SJSA1 (cell line): ENCODE measurements at places on chromosomes 5 and 9.
A peak's percentile ranks its signal among the peaks of the same experiment; 100 is the strongest.

- no peak for DNase-seq
These were observed 2001.9 kb upstream of the C9orf72 start for GRCh38 chr9:29575219-29575618.

DNA sequence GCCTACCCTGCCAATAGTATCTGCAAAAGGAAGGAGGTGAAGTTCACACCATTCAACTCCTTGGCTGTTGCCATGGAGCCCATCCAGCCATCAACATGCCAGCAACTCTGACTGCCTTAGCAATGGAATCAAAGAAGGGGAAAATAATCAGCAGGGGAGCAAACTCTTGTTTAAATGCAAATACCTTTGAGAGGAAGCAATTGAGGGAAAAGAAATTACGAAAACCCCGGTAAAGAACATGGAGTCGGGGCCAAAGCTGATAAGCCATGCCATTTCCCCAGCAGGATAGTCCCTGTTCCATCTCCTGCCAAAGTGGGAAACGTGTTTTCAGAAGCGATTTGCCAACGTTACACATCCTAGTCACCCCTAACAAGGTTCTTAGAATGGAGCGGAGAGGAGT, 69.0 kb downstream of the MFAP3 start:
- no peak for DNase-seq

GRCh38 chr5:8317335-8317734, 448.4 kb downstream of the MTRR start:
- no peak for DNase-seq

- DNase-seq: peak; percentile 33
These were observed 77.0 kb downstream of the GNAQ start for GRCh38 chr9:77954666-77955015.

GRCh38 chr5:157915638-157916037, 56.7 kb upstream of the CLINT1 start:
- DNase-seq: no peak

GRCh38 chr5:134099288-134099872, 15.1 kb upstream of the TCF7 start:
- DNase-seq: no peak

GRCh38 chr5:180847026-180847425, 14.1 kb downstream of the ZFP62 start:
- no peak for DNase-seq

GRCh38 chr5:57033503-57033902, 81.6 kb upstream of the MIER3 start:
- no peak for DNase-seq

DNA sequence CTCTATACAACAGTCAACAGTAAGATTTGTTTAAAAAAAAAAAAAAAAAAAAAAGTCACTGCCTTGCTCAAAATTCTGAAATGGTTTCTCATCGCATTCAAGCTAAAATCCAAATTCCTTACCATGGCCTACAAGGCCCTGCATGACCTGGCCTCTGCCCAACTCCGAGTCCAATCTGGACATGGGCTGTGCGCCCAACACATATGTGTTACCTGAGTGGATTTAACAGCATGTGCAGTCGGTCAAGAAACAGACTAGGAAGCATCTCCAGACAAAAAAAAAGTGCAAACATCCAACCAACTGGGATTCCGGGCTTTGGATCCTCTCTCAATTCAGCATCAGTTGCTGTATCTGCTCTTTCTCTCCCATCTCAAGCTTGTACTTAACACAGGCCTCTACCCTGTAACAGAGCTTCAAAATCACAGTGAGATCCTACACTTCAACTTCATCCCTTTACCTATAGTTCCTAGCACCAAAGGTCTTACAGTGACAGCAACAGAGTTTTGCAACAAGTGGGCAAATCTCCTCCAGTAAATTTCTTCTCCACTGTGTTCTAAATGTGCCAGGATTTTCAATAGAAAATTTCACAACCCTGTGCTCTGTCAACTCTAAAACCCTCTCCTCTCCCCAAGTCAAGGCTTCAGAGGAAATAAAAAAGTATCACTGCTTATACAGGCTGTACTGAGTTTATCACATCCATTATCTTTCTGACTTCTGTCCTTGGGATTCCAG, 19.6 kb downstream of the ZNF608 start:
- no peak for DNase-seq

DNA sequence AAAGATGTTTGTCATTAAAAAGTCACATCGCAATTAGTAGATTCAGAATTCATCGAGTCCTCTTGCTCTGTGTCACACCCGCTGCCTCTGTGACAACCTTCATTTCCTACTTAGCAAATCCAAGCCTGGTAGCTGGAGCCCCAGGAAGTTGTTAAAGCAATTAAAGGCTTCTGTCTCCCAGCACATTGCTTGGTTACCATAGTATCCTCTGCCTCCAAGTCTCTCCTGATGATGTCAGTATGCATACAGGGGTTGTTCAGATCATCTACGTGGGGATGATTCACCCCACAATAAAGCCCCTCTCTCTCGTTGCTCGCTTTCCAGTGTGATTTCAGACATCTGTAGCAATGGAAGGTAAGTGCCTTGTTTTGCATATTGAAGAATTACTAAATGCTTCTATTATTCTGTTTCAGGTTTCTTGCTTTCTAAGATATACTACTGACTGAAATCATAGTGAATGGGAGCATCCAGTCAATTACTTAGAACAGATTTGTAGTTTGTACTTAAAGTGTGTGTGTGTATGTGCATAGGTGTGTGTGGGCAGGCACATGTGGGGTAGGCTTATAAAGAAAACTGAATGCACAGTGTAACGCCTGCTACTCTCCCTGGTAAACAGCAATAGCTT, 52.9 kb downstream of the PAM start:
- DNase-seq: no peak

- DNase-seq: no peak
These were observed 45.4 kb downstream of the RAB14 start for GRCh38 chr9:121156263-121156731.

- no peak for DNase-seq
These were observed 632 bp downstream of the DPM2 start for GRCh38 chr9:127937056-127937387.

- no peak for DNase-seq
These were observed 76.3 kb downstream of the FOCAD start for GRCh38 chr9:20760246-20760891.

DNA sequence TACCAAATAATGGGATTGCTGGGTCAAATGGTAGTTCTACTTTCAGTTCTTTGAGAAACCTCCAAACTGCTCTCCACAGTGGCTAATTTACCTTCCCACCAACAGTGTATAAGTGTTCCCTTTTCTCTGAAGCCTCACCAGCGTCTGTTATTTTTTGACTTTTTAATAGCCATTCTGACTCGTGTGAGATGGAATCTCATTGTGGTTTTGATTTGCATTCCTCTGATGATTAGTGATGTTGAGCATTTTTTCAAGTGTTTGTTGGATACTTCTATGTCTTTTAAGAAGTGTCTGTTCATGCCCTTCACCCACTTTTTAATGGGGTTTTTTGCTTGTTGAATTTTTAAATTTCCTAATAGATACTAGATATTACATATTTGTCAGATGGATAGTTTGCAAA, 28.4 kb upstream of the SUSD1 start:
- peak; percentile 84 for DNase-seq

DNA sequence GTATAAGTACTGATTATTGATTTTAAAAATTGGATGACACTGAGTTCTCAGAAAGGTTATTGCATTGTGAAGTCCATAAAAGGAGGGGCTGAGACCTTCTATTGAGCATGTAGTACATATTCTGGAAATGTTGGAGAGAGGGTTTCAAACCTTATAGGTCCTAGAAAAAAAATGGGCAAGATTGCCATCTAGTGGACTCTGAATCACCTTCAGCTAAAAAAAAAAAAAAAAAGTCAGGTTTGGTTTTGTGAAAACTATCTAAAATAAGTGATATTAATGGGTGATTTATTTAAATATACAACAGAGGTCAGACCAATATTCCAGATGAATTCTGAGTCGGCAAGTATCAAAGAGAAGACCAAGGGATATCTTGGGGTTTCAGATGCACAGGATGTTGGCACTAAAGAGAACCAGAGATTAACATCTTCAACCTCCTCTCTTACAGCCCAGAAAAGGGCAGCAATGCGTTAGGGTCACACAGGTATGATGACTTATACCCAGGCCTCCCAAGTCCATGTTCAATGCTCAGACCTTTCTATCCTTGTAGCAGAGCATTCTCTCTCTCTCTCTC, 109.8 kb upstream of the NMUR2 start:
- DNase-seq: no peak

DNA sequence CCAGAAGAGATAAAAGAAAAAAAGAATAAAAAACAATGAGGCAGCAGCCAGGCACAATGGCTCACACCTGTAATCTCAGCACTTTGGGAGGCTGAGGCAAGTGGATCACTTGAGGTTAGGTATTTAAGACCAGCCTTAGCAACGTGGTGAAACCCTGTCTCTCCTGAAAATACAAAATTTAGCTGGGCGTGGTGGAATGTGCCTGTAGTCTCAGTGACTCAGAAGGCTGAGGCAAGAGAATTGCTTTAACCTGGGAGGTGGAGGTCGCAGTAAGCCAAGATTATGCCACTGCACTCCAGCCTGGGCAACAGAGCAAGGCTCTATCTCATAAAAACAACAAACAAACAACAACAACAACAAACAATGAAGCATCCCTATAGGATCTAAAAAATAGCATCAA, 121.5 kb downstream of the HMHB1 start:
- no peak for DNase-seq

- DNase-seq: no peak
These were observed 34.8 kb upstream of the DENND1A start for GRCh38 chr9:123964761-123965160.

DNA sequence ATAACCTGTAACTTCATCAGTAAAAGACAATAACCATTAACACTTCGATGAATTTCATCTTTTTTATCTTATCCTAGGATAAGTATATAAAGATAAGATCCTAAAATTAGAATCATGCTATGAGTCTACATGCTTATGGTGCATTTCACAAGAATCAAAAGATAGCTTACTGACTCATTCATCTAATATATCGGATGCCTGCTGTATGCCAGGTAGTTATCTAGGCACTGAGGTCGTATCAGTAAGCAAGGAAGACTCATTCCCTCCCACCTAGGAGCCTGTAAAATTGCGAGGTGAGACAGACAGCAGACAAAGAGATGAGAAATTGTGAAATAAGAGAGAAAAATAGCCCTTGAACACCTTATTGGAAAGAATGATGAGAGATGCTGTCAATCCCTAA, 240.6 kb upstream of the ADAMTSL1 start:
- no peak for DNase-seq

DNA sequence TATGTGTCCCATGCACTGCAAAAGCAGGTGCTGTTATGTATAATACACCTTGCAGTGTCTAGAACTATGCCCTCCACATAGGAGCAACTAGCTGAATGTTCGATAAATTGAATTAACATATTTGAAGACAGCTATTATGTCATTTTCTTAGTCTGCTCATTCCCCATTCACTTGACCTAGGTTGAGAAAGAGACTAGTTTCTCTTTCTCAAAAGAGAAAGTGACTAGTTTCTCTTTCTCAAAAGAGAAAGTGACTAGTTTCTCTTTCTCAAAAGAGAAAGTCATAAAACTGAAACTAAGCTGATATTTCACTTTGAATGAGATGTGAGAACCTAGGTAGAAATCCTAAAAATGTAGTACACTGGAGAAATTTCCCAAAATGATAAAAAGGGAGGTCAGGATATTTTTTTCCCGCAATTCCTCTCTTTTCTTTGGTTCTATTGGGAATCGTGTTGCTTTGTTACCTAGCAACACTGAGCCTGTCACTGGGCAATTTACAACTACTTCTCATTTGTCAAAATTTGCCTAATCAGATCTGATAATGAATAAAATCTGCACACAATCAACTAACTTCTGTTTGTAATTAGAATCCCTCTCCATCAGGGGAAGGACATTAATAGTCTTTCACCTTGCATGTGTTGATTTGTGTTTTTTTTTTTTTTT, 132.0 kb upstream of the GRIA1 start:
- no peak for DNase-seq

DNA sequence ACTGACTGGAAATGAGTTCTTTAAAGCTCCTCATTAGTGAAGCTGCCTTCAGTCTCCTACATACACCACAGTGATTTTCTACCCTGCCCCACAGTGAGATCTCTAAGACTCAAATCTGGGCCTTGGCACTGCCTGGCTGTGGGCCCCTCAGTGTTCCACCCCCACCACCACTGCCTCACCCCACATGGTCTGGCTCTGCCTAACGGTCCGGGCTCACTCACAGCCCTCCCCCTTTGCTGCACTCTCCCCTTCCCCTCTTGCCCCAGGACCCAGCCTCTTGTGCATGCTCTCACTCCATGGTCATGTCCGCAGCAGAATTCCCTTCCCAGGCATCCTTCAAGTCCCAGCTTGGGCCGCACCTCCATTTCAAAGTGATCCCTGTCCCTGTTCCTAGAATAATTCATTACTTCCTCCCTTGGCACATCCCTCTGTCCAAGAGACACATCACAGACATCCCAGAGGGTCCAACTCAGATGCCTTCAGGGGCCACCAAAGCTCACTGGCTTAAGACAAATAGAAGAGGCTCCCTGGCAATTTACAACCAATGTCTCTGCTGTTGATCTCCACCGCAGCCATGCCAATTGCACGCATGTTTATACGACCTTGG, 56.7 kb downstream of the HRH2 start:
- DNase-seq: peak; percentile 37

DNA sequence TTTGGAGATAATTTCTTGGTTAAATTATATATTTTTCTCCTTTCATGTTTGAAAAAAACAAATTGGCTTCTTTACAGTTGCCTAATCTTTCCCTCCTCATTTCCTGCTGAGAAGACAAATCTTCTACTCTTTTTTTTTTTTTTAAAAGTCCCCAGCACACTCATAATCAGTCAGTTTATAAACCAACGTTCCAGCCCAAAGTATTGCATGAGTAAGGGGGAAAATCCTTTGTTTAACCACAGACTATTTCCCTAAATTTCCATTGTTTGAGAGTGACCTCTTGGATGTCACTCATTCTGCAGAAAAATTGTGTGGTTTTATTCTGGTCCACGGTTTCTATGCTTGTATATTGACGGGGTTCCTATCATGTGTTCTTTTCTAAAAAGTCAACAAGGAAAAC, 55.1 kb upstream of the TLR4 start:
- DNase-seq: no peak

GRCh38 chr9:127806871-127807270, 4.2 kb downstream of the FPGS start:
- no peak for DNase-seq

GRCh38 chr5:39943811-39944210, 519.0 kb upstream of the DAB2 start:
- no peak for DNase-seq

DNA sequence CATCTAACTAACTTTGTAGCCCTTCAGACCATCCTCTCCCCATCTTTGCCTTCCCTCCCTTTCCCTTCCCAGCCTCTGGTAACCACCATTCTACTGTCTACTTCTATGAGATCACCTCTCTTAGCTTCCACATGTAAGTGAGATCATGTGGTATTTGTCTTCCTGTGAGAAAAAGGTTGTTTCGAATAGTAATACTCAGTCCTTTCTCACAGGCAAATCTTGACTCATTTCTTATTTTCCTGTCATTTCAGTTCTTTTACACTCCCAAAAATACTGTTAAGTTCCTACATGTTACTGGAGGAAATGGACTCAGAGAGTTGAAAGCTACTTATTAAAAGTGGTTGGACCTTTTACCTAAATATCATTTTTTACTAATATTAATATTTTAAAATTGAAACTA, 82.1 kb downstream of the SLF1 start:
- DNase-seq: no peak
